ENCODE measurements at places on chromosomes 3 and 15.
A peak's percentile ranks its signal among the peaks of the same experiment; 100 is the strongest.

DNA sequence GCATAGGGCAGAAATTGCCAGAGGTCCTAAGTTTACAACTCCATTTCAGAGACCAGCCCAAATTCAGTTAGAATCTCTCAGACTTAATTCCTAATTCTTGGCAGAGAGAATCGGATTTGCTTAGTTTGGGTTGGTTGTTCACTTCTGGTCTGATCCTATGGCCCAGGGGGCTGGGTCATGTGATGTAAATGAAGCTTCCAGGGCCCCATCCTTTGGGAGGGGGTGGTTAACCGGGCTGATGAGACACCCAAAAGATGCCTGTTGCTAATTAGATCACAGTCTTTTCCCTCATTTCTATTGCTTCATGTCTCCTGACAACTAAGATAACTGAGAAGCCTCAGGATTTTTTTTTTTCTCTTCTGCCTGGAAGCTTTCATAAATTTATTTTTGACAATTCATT lies 11.1 kb upstream of the ZNF620 start:
- no peak for DNase-seq

DNA sequence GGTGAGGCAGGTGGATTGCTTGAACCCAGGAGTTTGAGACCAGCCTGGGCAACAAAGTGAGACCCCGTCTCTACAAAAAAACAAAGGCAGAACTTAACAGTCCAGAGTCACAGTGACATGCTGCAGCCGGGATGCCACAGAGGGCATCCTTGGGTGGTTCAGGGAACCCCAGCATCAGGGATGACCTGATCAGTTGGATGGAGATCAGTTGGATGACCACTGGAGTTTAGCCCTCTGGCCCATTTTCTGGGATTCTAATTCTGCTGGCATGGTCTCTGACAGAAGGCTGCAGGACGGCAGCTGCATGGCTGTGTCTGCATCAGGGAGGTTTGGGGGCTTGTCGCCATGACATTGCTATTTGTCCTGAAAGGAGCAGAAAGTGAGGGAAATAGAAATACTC lies 19.8 kb downstream of the WHAMM start:
- no peak for DNase-seq

GRCh38 chr3:170640737-170641171 lies 54.9 kb upstream of the SLC7A14 start:
- DNase-seq = no peak

- no peak for DNase-seq
These were observed 84.8 kb downstream of the ARPP21 start for GRCh38 chr3:35724106-35724505.

GRCh38 chr3:170585937-170586310 lies at the start of gene SLC7A14:
TSS of gene SLC7A14 (minus strand) at chr3:170586075. CDS start at chr3:170526936, 59,139 bp downstream.
- DNase-seq = no peak

GRCh38 chr15:42368096-42368495 lies 8.8 kb downstream of the CAPN3 start:
- DNase-seq = no peak

GRCh38 chr15:68042855-68043222 lies 11.3 kb upstream of the PIAS1 start:
- no peak for DNase-seq

GRCh38 chr15:91947683-91948608 lies 94.4 kb downstream of the SLCO3A1 start:
- no peak for DNase-seq

DNA sequence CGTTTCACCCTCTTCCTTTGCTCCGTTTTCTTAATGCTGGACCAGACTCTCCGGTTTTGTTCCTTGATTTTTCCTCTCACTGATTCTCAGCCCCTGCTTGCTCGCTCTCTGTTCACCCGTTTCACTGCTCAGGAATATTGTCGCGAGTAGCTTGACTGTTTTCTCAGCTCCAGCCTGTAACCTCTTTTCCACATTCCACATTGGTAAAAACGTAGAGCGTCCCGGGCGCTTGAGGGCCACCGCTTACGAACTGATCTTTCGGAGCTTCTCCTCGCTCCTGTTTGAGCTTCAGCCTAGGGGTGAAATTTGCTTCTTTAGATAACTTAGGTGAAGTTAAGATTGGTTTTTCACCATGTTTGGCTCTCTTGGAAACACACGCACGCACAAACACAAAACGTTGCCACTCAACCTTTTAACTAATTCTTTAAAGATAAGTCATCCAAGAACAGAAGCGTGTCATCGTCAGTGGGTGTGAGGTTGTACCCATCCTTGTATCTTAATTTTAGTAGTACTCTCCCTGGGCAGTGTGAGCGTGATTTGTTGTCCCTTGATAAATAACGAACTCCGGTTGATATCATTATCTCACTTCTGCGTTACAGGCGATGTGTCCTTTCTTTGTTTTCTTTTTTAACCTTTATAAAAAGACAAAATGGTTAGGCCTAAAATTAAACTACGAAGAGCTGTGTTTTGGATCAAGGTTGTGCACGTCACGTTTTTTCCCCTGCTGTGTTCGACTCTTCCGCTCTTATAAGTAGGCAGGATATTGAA lies 1.0 kb downstream of the PAK2 start:
- peak; percentile 35 for DNase-seq

DNA sequence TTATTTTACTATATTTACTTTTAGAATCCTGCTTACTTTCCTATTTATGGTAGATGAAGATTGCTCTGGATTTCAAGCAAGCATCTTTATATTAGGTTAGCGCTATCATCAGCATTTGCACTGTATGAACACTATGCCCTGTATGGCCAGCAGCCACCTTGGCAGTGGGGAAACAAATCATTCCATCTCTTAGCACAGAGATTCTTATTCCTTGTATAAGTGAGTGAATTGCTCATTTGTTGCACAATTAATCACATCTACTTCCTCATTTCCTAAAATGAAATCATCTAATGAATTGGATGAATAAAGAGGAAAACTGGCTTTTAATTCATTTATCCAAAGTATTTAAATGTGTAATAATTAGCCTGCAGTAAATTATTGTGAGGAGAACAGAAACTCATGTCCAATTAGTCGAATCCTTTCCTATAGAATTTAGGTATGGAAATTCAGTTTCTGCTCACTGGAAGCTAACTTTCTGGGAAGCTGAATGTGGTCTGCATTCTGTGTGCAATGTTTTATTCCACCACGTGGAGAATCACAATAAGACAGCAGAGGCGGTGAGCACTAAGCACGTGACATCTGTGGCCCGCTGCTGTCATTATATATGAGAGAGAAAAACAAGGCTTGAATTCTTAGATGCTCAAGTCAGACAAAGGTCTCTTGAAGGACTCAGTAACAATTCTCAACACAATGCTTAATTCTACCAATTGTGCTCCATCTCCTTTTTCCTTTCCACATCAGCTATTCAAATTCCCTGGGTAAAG lies 93.4 kb downstream of the PEX5L start:
- DNase-seq = no peak

GRCh38 chr3:11770477-11771391 lies 76.0 kb downstream of the TAMM41 start:
- peak; percentile 91 for DNase-seq

GRCh38 chr15:69794645-69795469 lies 302.9 kb downstream of the TLE3 start:
- no peak for DNase-seq

- peak; percentile 8 for DNase-seq
These were observed 234.2 kb upstream of the MCTP2 start for GRCh38 chr15:93997071-93997658.

DNA sequence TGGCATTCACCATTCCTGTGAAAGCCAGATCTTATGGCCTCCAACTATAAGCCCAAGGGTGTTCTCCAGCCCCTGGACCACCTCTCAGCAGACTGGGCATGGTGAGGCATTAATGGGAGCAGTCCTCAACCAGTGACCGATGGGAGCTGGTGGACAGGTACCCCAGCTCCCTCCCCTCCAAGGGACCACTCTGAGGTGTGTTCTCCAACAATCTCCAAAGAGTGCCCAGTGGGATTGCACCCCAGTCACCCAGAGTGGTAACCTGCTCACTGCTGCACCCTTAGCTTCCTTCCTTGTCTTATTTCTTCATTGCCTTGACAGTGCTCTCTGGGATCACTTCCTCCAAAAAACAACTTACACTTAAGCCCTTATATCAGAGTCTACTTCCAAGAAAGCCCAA lies 8.2 kb upstream of the ITGA11 start:
- no peak for DNase-seq

DNA sequence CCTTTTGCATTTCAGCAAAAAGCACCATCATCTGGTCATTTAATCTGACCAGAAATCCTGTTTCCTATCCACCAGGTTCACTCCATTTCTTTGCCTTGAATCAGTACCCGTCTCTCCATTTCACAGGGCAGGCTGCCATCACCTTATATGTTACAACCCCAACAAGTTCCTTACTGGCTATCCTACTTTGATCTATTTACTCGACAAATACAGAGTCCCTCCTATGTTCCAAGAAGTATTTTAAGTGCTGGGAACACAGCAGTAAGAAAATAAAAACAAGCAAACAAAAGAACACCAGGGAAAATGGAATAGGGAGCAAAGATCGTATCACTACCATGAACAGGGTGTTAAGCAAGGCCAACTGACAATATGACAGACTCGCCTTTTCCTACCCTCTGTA lies 295.2 kb upstream of the WNT5A start:
- no peak for DNase-seq

DNA sequence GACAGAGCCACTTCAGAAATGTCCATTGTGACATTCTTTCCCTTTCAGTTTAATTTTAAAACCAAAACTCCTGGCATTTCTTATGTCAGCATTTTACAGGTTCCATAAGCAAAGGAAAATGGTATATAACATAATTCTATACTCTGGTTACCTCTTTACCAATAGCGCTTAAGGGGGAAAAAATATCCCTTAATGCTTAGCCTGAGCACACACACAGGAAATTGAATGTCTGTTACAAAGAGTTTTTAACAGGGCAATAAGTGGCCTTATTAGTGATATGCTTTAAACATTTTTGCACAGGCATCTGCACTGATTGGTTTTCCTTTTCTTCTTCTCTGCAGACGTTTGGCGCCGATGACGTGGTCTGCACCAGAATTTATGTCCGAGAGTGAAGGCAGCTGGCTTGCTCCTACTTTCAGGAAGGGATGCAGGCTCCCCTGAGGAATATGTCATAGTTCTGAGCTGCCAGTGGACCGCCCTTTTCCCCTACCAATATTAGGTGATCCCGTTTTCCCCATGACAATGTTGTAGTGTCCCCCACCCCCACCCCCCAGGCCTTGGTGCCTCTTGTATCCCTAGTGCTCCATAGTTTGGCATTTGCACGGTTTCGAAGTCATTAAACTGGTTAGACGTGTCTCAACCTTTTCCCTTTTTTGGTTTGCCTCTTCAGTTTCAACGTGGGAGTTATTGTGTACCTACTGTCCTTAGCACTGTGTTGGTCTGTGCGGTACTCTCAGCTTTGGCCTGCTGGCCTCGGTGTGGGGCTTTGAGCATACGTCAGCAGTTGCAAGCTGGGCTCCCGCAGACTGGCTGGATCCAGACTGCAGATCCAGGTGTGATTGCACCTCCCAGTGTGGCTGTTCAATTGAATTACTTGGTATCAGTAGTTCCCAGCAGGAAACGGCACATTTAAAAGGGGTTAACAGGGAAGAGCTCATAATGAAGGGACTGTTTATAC lies 7.7 kb downstream of the CRABP1 start:
- no peak for DNase-seq

DNA sequence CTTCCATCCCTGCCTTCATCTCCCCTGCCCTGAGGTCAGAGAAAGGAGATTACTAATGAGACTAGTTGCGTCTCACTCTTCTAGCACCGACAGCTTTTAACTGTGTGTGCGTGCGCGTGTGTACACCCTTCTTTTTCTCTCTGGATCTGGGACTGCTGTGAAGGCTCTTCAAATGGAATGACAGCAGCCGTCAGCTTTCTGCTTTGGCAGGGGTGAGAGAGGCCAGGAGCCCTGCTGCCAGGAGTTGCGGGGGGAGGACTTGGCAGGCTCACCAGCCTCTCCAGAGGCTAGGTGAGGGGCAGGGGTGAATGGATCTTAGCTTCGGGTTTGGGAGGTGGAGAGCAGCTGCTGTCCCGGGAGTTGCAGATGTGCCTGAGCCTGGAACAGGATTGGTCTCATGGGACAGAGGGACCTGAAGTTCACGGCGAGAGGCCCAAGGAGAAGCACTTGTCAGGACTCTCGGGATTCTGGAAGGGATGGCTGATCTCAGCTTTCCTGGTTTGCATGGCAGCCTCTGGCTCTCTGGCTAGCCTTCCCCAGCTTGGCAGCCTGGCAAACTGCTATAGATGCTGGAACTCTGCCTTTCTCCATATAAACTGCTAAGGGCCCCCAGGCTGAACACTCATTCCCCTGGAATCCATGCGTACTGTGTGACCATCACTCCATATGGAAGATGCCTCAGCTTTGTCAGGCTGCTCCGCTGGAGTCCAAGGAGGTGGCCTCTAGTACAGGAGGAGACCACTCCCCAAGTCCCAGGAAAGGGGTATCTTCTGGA lies 16.6 kb downstream of the TEX264 start:
- no peak for DNase-seq

GRCh38 chr15:88401251-88401995 lies 65.8 kb downstream of the MRPL46 start:
- no peak for DNase-seq

DNA sequence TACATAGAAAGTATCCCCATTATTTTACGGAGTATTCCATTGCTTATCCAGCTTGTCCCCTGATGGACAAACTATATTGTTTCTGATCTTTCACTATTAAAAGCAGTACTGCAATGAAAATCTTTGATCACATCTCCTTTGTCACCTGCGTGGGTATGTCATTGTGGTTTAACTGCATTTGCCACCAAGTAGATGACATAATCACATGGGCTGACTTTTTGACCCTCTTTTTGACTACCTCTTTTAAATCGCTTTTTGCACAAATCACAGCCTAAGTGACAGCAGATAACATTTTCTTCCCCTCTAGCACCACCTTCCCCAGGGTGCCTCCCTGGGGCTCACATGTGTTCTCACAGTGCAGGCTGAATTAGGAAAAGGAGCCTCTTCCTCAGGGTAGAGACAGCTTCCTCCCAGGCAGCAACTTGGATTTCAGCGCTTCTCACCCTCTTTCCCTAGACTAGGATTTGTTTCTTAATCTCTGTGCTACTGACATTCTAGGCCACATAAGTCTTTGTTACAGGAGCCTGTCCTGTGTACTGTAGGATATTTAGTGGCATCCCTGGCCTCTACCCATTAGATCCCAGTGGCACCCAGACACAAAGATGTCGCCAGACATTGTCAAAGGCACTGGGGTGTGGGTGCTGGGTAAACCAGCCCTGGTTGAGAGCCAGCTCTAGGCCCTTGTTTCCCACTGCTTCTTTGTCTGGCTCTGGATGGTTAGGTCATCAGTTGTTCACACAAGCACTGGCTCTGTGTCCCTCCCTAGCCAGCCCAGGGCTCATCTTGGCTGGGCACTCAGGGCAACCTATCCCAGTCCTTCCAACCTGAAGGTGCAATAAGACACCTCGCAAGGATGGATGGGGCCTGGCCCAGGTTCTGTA lies 1.3 kb upstream of the RBP1 start:
- no peak for DNase-seq

DNA sequence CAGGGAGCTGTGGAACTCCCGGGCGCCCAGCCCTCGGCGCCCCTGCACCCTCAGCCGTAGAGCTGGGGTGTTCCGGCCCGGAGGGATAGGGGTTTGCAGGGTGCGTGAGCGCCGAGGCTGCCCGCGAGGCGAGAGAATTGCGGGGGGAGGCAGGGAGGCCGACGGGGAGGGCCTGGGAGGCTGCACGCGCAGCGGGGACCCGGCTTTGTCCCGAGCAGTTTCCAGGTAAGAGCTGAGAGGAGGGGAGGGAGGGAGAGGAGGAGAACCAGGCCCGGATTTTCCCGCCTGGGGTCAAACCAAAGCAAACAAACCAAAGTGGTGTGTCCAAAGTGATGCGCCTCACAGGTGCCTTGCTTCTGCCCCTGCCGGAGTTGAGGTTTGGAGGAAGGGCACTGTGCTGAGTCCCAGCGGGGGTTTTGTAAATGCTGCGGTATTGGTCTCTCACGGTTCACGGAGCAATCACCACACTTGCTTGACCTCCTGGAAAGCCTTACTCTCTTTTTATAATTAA lies 146.4 kb downstream of the TJP1 start:
- DNase-seq = no peak
